ENCODE measurements at places on chromosomes 6 and 20.

DNA sequence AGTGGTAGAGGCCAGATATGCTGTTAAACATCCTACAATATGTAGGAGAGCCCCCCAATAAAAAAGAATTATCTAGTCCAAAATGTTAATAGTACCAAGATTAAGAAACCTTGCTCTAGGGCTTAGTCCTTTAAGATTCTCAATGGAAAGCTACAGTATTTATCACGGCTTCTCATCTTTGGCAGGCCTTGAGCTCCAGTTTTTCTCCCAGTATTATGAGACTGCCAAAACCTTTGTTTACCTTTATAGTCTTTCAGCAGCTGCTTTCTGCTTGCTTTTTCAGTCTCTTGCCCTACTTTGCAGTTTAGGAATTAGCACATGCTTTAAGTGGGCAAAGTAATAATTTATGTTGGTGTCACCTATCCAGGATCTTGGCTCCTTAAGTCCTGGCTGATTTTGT is 59.7 kb downstream of the NHLRC1 start:
- no peak overlapping the region for H3K27ac ChIP-seq
- H3K4me3 ChIP-seq = no peak overlapping the region
- H3K36me3 ChIP-seq = no peaks in the 10 kb centered on the region

DNA sequence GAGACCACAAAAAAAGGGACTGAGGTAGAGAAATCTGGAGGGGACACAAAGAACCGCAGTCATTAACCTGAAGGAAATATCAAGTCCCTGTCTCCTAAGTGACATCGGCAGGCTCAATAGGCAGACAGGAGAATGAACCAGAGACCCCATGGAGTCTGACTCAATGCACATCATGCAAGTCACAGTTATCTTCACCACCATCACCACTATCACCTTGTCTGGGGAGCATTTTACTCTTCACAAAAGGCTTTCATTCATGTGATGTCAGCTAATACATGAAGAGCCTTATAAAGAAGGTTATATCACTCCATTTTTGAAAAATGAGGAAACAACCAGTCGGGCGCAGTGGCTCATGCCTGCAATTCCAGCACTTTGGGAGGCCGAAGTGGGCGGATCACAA is 4.4 kb downstream of the TAP1 start:
- no peak for DNase-seq
- peaks cover 87% of the 10 kb centered on the region for H3K36me3 ChIP-seq
- peak overlapping the region; percentile 99 for H3K27ac ChIP-seq
- H3K4me3 ChIP-seq = peak overlapping the region; percentile 94
- peaks cover 65% of the 10 kb centered on the region for H3K4me1 ChIP-seq
- peaks cover 1% of the 10 kb centered on the region for H3K27me3 ChIP-seq

- no peak overlapping the region for H3K27ac ChIP-seq
- peaks cover 35% of the 10 kb centered on the region for H3K27me3 ChIP-seq
- H3K4me1 ChIP-seq = no peaks in the 10 kb centered on the region
- DNase-seq = no peak
These were observed 51.2 kb downstream of the BMP6 start for GRCh38 chr6:7777074-7777473.

- no peak overlapping the region for H3K4me3 ChIP-seq
- no peak overlapping the region for H3K27ac ChIP-seq
- H3K4me1 ChIP-seq = peaks cover 4% of the 10 kb centered on the region
- no peaks in the 10 kb centered on the region for H3K27me3 ChIP-seq
These were observed 13.0 kb upstream of the PFDN4 start for GRCh38 chr20:54194724-54195438.

DNA sequence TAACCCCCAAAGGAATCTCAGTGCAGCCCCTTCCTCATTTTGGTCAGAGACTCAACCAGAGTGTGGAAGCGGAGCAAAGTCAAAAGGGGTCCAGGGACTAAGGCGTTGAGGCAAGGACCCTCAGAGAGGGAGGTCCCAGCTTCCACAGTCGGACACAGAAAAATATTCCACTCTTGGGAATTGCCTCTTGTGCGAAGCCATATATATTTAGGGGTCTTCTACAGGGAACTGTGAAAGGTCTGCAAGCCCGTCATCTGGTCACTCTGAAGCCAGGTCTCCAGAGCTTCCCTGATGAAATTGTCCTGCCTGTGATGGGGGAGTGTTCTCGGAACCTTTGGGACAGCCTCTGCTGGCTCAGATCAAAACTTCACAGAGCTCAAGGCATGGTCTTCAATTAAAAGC is 160.8 kb downstream of the TBXT start:
- no peak for DNase-seq
- H3K4me1 ChIP-seq = peaks cover 4% of the 10 kb centered on the region
- peaks cover 71% of the 10 kb centered on the region for H3K27me3 ChIP-seq

GRCh38 chr6:138008791-138009190 is 98.4 kb downstream of the PERP start:
- H3K4me3 ChIP-seq = no peak overlapping the region
- peaks cover 9% of the 10 kb centered on the region for H3K4me1 ChIP-seq
- DNase-seq = no peak
- H3K27me3 ChIP-seq = no peaks in the 10 kb centered on the region
- H3K36me3 ChIP-seq = no peaks in the 10 kb centered on the region
- H3K27ac ChIP-seq = no peak overlapping the region

GRCh38 chr6:113169484-113169883 is 687.7 kb upstream of the MARCKS start:
- H3K4me3 ChIP-seq = no peak overlapping the region
- no peaks in the 10 kb centered on the region for H3K27me3 ChIP-seq
- DNase-seq = no peak
- H3K4me1 ChIP-seq = no peaks in the 10 kb centered on the region
- H3K27ac ChIP-seq = no peak overlapping the region

- DNase-seq = no peak
- no peaks in the 10 kb centered on the region for H3K4me1 ChIP-seq
- H3K27ac ChIP-seq = no peak overlapping the region
- H3K4me3 ChIP-seq = no peak overlapping the region
- H3K27me3 ChIP-seq = peaks cover 4% of the 10 kb centered on the region
These were observed 135.3 kb downstream of the LINC00237 start for GRCh38 chr20:20970841-20971240.

DNA sequence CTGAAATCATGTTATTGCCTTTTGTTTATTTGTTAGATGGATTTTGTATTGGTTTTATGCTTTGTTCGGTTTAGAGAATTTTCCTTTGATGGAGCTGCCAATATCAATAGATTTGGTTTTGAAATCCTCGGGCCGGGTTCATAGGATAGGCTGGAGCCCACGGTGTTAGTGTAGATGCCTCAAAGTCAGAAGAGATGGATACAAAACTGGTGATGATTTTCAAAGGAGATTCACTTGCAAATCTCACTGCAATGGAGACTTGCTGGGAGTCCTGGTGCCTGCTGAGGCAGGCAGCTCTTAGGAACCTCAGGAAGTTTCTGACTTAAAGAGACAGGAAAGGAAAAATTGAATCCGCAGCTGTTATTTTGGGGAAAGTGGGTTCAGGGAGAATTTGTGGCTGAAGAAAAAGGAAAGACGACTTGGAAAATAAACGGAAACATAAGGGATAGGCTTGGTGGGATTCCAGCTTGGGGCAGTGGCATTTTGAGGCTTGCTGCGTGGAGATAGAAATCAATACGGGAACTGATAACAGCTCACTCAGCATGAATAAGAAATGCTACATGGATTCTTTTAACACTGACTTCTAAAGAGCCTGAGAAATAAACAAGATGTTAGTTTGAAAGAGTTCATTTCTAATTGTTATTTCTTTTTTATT is 241.6 kb downstream of the PHACTR1 start:
- peaks cover 20% of the 10 kb centered on the region for H3K4me1 ChIP-seq
- H3K27me3 ChIP-seq = peaks cover 37% of the 10 kb centered on the region
- no peak for DNase-seq
- no peak overlapping the region for H3K27ac ChIP-seq
- H3K4me3 ChIP-seq = peak overlapping the region; percentile 82

GRCh38 chr6:48567016-48567415 is 456.0 kb upstream of the PTCHD4 start:
- no peak overlapping the region for H3K27ac ChIP-seq
- DNase-seq = no peak
- H3K4me1 ChIP-seq = no peaks in the 10 kb centered on the region
- H3K4me3 ChIP-seq = no peak overlapping the region

DNA sequence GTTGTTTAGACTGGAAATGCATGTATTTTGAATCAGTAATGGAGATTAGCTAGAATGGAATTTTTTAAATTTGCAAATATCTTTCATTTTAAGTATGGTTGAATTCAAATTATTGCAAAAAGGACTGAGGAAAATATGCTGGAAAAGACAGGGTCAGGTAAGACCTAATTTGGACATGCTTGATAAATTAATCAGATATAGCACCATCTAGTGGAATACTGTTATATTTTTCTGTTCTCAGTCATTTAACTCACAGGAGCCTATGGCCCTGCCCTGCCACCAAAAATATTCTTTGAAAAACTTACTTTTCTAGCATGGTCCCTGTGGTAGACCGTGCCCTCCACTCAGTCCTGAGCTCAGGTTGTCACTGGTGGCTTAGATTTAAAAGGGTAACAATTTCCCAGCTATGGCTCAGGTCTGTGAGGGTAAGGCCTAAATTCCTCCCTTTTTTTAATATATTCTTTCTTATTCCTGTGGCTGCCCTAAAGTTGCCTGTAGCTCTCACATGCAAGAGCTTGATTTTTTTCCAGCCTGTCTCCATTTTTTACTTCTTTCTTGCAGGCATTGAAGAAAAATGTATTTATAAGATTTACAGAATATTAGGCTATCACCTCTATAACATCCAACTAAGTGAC is 25.3 kb upstream of the KIAA1586 start:
- no peak overlapping the region for H3K27ac ChIP-seq
- H3K27me3 ChIP-seq = no peaks in the 10 kb centered on the region
- DNase-seq = no peak
- peaks cover 2% of the 10 kb centered on the region for H3K36me3 ChIP-seq
- H3K4me3 ChIP-seq = no peak overlapping the region

- no peak overlapping the region for H3K4me3 ChIP-seq
- no peaks in the 10 kb centered on the region for H3K36me3 ChIP-seq
- H3K27ac ChIP-seq = no peak overlapping the region
- DNase-seq = no peak
- H3K4me1 ChIP-seq = no peaks in the 10 kb centered on the region
These were observed 8.8 kb upstream of the MAPRE1 start for GRCh38 chr20:32810941-32811340.

GRCh38 chr20:2109425-2110210 is 8.0 kb downstream of the STK35 start:
- H3K27me3 ChIP-seq = no peaks in the 10 kb centered on the region
- H3K4me1 ChIP-seq = peaks cover 79% of the 10 kb centered on the region
- H3K4me3 ChIP-seq = no peak overlapping the region
- H3K27ac ChIP-seq = no peak overlapping the region

DNA sequence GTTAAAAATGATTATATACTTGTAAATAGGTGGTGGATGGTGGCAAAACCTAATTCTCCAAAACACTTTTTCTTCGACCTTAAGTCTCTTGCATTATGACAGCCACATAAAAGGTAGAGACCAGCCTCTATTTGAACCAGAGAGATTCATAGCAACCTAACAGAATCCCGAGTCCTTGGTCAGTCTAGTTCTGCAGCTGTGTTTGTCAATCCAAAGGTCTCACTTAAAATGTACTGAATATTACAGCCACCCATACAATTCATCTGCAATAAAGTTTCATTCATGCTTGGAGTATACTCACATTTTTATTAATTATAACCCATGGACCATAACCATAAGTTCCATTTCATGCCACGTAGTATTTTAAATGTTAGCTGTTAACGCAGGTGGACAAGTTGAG is 87.2 kb downstream of the EPM2A start:
- H3K27ac ChIP-seq = no peak overlapping the region
- H3K27me3 ChIP-seq = no peaks in the 10 kb centered on the region
- no peak overlapping the region for H3K4me3 ChIP-seq

- DNase-seq = no peak
- no peaks in the 10 kb centered on the region for H3K27me3 ChIP-seq
- no peak overlapping the region for H3K27ac ChIP-seq
- H3K4me1 ChIP-seq = no peaks in the 10 kb centered on the region
- H3K4me3 ChIP-seq = no peak overlapping the region
These were observed 137.7 kb downstream of the LCA5 start for GRCh38 chr6:79399499-79399898.

DNA sequence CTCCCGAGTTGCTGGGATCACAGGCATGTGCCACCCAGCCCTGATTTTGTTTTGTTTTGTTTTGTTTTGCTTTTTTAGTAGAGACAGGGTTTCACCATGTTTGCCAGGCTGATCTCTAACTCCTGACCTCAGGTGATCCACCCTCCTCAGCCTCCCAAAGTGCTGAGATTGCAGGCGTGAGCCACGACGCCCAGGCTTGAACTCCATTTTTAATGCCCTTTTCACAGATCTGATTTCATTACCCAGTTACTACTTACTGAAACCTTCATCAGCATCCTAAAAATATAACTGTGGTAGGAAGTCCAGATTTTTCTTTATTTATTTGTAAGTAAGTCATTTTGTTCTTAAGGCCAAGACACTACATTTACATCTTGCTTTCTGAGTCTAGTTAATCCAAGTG is 64.0 kb downstream of the HDDC2 start:
- no peaks in the 10 kb centered on the region for H3K27me3 ChIP-seq
- no peak overlapping the region for H3K4me3 ChIP-seq
- no peak overlapping the region for H3K27ac ChIP-seq
- no peaks in the 10 kb centered on the region for H3K36me3 ChIP-seq
- H3K4me1 ChIP-seq = no peaks in the 10 kb centered on the region

Measured in activated naive CD8-positive, alpha-beta T cell treated with anti-CD3 and anti-CD28 coated beads for 36 hours (primary cell).